Breast epithelium (tissue), 4 donors: ENCODE measurements at places on chromosomes 6 and 20.

DNA sequence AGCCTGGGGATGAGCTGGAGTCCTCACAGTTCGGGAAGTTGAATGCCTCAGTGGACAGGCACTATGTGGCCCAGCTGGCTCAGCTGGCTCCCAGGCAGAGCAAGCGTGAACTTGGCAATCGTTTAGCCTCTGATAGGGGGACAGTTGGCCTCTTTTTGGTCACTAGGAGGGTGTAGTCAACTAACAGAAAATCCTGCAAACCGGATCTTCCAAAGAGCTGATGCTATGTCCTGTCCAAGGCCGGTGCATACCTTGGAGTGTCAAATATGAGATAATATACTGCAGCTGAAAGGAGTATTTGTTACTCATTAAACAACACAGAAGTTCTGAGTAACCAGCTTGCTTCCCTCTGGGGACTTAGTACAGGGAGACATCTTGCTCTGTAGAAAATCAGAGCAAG, 126.2 kb upstream of the EXOC2 start:
- DNase-seq = no peak

GRCh38 chr6:33202799-33203198, 1.7 kb upstream of the HSD17B8 start:
- no peak for DNase-seq

- no peak for DNase-seq
Measured at GRCh38 chr6:132228894-132229293, 172.4 kb downstream of the MOXD1 start.

DNA sequence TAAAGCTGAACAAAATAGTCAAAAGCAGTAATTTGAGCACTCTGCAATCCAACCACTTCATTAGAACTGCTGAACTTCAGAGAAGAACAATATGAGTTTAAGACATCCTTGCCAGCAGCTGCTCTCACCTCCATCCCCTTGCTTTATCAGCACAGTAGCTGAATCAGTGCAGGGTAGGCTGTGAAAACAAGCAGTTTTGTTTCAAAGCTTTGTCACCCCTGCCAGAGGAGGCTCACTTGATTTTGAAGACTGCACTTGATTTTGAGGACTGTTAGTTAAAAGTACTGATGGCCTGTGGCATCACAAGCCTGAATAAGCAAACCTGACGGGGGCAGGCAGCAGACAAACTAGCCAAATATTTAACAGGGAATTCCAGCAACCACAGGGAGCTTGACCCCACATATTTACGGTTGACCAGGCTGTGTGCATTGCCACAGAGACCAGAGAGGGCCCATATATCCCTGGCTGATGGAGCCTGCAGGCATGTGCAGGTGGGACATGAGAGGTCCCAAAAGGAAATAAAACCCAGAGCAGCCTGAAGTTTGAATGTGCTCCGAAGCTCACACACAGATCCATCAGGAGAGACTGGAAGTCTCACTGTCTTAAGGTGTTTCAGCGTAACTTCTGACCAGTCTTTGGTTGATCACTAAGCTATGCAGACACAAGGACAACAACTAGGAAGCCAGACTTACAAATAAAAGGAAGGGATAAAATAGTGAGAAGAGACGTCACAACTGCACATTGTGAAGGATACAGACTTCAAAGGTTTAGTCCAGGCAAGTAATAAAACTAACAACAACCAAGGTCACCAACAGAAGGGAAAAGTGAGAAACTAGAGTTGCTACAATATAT, 97.4 kb downstream of the PDSS2 start:
- DNase-seq = no peak

- DNase-seq = no peak
Measured at GRCh38 chr20:4726710-4727397, 5.1 kb downstream of the PRND start.

DNA sequence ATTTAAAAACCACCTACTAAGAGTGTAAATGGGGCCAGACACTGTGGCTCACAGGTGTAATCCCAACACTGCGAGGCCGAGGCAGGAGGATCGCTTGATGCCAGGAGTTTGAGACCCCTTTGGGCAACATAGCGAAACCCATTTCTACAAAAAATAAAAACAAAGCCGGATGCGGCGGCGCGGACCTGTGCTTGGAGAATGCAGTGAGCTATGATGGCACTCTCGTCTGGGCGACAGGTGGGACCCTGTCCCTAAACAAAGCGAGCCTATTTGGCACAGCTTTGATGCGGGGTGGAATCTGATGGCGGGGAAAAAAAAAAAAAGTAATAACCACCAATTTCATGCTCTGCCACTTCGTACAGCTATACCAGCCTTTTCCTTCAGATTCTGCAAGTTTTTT, 1.1 kb downstream of the TCP1 start:
- DNase-seq = no peak

GRCh38 chr6:126812651-126813050, 305.8 kb upstream of the RSPO3 start:
- DNase-seq = no peak
